ENCODE measurements at places on chromosomes 6 and 20. TPM values are rescaled to one million over a fixed set of nuclear protein-coding genes. Genes with fewer than 3 reads are reported as not detected.

- peaks cover 36% of the 10 kb centered on the region for H3K27me3 ChIP-seq
- no peaks in the 10 kb centered on the region for H3K4me1 ChIP-seq
- no peak overlapping the region for H3K27ac ChIP-seq
- H3K4me3 ChIP-seq, result no peak overlapping the region
- DNase-seq, result no peak
These were observed 14.5 kb upstream of the CDC5L start for GRCh38 chr6:44373051-44373450.

- H3K4me1 ChIP-seq, result peaks cover 27% of the 10 kb centered on the region
- H3K4me3 ChIP-seq, result no peak overlapping the region
- H3K36me3 ChIP-seq, result no peaks in the 10 kb centered on the region
- no peak for DNase-seq
- H3K27ac ChIP-seq, result no peak overlapping the region
These were observed 234.7 kb upstream of the SULF2 start for GRCh38 chr20:48019940-48020339.

- no peaks in the 10 kb centered on the region for H3K36me3 ChIP-seq
- DNase-seq, result no peak
- H3K27me3 ChIP-seq, result peaks cover 25% of the 10 kb centered on the region
- H3K4me1 ChIP-seq, result no peaks in the 10 kb centered on the region
These were observed 146.7 kb upstream of the MLN start for GRCh38 chr6:33950472-33950881.

GRCh38 chr6:30696432-30696831 is 5.6 kb upstream of the NRM start:
- DNase-seq, result no peak
- H3K4me1 ChIP-seq, result peaks cover 13% of the 10 kb centered on the region
- peaks cover 5% of the 10 kb centered on the region for H3K36me3 ChIP-seq
- no peak overlapping the region for H3K27ac ChIP-seq

- peaks cover 10% of the 10 kb centered on the region for H3K36me3 ChIP-seq
- no peak for DNase-seq
These were observed 76.5 kb downstream of the CDKAL1 start for GRCh38 chr6:20610636-20611370.

- no peak overlapping the region for H3K4me3 ChIP-seq
- H3K27ac ChIP-seq, result no peak overlapping the region
- no peaks in the 10 kb centered on the region for H3K27me3 ChIP-seq
- no peaks in the 10 kb centered on the region for H3K36me3 ChIP-seq
- peaks cover 19% of the 10 kb centered on the region for H3K4me1 ChIP-seq
These were observed 182.5 kb upstream of the HDAC2 start for GRCh38 chr6:114153448-114153847.

Gene CST5
- total RNA-seq, result not detected

Gene DDX43
- not detected for total RNA-seq

Gene SLC2A4RG
- total RNA-seq, result 122 TPM

Gene EFCAB8
- total RNA-seq, result 0.51 TPM

All from mesothelial cell of epicardium (in vitro differentiated cells).